ENCODE measurements at places on chromosomes 4 and X.

DNA sequence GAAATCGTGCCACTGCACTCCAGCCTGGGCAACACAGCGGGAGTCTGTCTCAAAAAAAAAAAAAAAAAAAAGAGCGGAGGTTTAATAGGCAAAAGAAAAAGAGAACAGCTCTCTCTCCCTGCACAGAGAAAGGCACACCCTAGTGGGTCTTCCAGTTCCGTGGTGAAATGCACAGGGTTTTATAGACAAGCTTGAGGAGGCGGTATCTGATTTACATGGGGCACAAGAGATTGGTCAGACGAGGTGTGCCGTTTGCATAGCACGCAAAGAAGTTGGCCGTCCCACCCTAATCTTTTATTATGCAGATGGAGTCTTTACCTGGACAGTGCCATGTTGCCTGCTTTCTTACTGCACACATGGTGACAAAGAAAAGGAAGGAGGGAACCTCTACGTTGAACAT, 33.5 kb upstream of the REST start:
- no peak for DNase-seq

GRCh38 chr4:6124386-6125102, 75.8 kb downstream of the JAKMIP1 start:
- no peak for DNase-seq

GRCh38 chrX:57977992-57978391, 67.7 kb upstream of the ZXDA start:
- no peak for DNase-seq

- no peak for DNase-seq
These were observed 586 bp upstream of the NSG1 start for GRCh38 chr4:4386296-4386735.

DNA sequence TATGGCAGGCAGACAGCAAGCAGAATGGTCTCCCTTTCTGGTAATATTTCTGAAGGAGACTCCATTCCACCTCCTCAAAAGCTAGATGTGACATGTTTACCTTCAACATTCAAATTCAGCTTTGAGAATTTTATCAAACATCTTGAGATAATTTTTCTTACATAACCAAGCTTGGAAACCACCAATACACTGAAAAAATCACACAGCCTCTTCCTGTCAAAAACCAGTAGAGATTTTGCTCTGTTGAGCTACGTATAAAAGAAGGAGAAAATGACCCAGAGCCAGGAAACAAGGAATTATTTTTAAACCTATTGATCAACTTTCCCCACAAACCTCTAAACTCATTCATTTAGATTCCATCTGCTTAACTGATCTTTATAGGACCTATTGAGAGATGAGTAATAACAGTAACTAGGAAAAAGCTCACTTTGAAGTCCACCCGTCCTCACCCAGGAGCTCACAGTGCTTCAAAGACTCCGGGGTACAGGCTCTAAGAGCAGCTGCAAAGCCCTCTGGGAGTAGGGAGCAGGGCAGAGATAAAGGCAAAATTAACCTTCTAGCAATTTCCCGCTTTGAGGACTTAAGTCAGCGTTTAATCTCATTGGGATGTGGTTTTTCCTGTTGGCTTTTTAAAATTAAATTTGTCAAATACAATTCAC, 318.2 kb upstream of the RASGEF1B start:
- DNase-seq: no peak

GRCh38 chr4:73391774-73392173, 12.3 kb upstream of the ALB start:
- DNase-seq: no peak

DNA sequence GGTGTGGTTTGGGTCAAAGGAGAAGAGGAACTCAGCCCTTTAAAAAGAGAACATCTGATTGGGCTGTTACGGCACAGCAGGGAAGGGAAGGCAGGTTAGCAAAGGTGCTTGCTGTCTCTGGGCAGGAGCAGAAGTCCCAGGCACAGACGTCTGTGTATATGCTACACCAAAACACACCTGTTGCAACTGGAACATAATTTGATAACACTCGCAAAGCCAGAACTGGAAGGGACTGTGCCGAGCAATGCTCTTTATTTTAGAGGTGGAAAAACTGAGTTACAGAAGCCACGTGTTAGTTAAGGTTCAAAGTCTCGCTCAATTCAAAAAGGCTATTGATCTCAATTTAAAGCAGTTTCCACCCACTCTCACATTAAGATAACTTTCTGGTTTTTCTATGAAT, 2.2 kb upstream of the FAM114A1 start:
- DNase-seq: no peak

- no peak for DNase-seq
These were observed 151.6 kb upstream of the GPC4 start for GRCh38 chrX:133566876-133567275.

GRCh38 chr4:5033281-5033841, 14.1 kb upstream of the CYTL1 start:
- peak; percentile 89 for DNase-seq

GRCh38 chr4:73429118-73429517, 6.9 kb upstream of the AFP start:
- no peak for DNase-seq

DNA sequence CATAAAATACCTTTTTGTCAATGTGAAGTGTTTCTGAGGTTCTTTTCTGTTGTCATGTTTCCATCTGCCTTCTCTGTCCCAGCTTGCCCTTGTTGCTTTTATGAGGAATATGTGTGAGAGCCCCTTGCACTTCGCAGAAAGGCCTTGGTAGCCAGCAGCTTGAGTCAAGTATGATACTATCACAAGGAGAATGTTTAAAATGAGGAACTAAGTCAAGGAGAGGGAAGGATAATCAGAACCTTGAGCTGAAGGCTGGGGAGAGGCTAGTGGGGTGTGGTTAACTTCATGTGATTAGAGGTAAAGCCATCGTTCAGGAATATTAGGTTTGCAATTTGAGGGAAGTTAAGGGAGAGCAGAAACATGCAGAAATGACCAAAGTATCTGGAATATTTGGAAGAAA, 12.7 kb downstream of the PGK1 start:
- DNase-seq: no peak

DNA sequence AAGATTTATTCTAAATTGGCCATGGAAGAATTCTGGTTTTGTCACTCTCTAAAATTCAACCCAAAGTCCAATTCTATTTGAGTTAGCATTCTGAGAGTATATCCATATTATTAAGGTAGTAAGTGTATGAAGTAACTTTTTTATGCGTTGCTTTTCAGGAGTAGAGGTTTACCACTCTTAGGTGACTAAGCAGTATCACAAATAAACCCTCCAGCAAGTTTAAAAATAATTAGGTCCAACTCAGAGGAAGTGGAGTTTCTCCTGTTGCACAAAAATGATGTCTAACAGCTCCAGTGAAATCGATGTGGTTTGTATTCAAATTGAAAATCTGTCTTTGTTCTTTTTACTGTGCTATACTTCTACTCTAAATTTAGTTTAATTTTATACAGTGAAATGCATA, 6.6 kb downstream of the SCML1 start:
- DNase-seq: no peak

DNA sequence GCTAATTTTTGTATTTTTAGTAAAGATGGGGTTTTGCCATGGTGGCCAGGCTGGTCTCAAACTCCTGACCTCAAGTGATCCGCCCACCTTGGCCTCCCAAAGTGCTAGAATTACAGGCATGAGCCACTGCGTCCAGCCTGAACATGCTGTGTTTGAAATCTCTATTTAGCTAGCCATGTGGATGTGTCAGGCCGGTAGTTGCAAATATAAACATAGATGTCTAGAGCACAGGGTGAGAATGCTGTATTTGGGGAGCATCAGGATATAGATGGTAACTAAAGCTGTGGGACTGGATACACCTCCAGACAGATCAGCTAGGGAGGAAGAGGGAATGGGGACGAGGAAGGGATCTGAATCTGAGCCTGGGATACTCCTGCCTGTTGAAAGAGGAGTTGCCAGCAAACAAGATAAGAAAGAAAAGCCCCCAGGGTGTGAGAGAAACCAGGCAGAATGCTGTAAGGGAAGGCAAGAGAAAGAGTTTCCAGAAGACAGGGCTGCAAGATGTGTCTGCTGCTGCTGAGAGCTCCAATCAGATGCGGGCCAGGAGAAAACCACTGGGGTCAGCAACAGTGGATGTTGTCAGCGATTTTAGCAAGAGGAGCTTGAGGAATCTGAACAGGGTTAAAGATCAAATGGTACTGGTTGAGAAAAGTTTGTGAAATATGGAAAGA, 177.4 kb downstream of the PALLD start:
- no peak for DNase-seq

DNA sequence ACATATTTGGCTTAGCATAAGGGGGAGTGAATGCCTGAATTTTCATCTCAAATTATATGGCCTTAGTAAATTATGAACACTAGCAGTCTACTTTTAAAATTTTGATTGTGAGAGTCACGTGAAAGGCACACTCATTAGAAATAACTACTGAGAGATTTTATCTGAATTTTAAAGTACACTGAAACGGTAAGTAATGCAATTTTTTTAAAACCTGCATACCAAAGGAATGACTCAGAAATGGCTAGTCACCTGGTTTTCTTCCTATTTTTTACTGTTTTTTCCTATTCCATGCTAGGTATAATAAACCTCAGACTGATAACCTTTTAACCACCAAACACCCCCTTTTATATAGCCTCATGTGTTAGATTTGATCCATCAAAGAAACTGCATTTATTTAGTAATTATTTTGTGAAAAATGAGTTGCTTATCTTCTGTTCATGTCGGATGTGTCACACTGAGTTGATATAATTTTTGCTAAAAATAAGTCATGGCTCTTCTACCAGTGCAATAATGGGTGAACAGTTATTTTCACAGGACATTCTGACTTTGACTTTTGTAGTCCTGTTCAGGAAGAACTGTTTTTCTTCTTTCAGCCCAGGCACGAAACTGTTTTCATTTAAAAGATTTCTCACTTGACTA, 40.4 kb downstream of the CPEB2 start:
- DNase-seq: peak; percentile 40

DNA sequence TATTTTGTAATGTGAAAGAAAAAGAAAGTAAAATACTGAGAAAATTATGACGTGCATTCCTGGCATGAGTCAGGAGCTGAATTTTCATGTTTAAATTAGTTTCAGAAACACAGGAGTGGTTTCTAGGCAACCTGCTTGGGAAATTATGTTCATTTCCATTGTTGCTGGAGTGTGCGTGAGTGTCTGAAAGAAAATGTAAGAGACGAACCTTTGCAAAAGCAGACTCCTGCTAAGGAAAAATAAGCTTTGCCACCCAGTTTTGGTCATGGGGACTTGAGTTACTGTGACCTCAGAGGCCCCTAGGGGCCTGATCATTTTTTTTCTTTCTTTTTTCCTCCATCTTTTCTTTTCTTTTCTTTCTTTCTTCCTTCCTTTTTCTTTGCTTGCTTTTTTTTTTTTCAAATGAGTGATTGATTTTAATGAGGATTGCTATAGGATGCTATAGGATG, 18.8 kb upstream of the CHRNA9 start:
- peak; percentile 78 for DNase-seq

DNA sequence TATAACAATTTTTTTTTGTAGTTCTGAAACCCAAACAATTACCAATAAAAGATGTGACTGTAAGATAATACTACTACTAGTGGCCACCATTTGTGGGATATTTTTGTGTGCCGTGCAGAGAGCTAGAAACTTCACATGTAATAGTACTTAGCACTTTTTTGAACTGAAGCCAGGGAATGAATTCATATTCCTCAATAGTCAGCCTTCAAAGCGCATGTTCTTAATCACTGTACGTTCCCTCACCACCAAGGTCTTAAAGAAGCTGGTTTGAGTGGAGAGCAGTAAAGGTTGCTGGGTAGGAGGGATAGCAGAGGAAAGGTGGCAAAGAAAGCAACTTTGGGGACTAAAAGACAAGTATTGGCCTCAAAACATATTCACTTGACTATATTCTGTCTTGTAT, 9.6 kb upstream of the RUFY3 start:
- DNase-seq: no peak

- DNase-seq: no peak
These were observed 466.2 kb downstream of the PDGFC start for GRCh38 chr4:156505341-156505955.

DNA sequence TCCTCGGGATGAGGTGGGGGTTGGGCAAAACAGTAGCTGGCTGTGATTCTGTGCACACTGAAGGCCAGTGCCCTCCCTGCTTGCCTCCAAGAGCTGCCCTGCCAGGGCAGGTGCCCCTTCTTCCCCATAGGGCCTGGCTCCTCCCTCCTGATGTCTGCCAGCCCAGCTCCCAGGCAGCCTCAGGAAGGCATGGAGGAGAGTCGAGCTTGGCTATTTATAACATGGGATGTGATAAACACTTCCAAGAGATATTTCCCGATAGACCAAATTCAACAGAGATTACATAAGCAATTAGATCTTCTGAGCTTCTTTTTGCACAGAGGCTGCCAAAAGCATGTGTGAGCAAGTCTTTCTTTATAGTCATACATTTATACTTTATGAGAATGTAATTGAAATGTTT, 45.3 kb upstream of the PJA1 start:
- DNase-seq: no peak

- no peak for DNase-seq
These were observed 2104.2 kb downstream of the PCDH7 start for GRCh38 chr4:32824336-32824735.

DNA sequence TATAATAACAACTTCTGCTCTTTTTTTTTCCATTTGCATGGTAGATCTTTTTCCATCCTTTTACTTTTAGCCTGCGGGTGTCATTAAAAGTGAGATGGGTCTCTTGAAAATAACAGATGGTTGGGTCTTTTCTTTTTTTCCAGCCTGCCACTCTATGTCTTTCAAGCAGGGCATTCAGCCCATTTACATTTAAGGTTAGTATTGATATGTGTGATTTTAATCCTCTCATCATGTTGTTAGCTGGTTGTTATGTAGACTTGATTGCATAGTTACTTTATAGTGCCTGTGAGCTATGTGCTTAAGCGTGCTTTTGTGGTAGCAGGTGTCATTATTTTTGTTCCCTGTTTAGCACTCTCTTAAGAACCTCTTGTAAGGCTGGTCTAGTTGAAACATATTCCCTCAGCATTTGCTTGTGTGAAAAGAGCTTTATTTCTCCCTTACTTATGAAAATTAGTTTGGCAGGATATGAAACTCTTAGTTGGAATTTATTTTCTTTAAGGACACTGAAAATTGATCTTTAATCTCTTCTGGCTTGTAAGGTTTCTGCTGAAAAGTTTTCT, 326.1 kb downstream of the SH3BGRL start:
- DNase-seq: no peak

DNA sequence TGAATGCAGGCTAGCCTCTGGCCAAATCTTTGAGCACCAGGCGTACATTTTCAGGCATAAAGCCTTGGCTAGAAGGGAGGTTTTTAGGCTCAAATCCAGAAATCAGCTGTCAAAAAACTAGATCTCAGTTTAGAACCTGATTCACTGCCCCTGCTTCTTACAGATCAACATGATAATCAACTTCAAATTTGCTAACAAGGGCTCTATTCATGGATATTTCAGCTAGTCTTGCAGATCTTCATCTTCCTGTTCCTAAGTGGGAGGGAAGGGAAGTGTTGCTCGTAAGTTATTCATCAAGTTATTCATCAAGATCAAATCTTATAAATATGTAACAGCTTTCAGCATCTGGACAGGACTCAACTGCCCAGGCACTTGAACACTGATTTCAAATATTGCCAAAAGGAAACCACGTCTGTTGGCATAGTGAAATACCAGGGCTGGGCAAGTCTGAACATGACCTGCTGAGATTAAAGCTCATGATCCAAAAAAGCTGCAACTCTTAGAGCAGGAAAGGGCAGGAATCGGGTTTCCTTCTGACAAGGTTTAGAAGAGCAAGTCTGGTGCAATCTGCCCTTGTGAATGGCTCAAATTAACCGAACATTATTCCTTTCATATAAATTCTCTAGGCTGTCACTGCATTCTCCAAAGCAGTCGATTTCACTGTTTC, 200.3 kb downstream of the PDGFC start:
- DNase-seq: peak; percentile 33
